ENCODE measurements at places on chromosomes 2 and 18.
A peak's percentile ranks its signal among the peaks of the same experiment; 100 is the strongest.

DNA sequence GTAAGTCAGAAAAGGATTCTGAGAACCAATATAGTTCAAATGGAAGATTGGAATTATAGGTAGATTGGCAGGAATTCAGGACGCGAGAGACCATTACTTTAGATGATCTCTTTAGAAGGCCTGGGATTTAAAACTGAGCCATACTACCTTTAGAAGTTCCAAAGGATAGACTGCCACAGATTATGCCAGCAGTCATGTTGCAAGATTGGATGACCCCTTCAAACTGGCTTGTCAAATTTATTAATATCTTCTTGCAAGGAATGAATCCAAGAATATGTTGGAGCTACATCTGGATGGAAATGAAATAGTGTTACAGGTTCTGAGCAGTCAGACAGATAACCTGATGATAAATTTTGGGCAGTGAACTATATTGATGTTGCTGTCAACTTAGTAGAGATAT, 22.0 kb downstream of the BABAM2 start:
- DNase-seq, result no peak

DNA sequence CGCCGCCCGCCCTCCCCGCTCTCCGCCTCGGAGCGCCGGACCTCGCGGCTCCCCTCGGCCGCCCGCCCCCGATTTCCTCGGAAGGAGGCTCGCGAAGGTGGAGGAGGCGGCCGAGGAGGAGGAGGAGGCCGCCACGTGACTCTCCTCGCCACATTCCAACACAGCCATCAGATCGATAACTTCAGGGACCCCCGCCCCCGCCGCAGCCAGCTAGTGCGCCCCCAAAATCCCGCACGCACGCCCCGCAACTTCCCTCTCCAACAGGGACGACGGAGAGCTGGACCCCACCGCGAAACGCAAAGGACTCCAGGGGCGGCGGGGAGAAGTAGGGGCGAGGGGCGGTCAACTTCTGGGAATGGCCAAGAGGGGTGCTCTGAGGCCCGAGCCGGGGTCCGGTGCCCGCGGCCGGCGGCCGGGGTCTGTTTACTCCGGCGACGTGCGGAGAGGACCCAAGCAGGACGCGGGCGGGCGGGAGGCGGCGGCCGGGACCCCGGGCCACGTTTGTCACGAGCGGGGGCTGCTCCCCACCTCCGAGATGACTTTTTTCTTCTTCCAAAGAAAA, 2.0 kb downstream of the ZNF521 start:
- DNase-seq, result no peak

- DNase-seq, result no peak
Measured at GRCh38 chr2:221981912-221982470, 316.8 kb downstream of the PAX3 start.

DNA sequence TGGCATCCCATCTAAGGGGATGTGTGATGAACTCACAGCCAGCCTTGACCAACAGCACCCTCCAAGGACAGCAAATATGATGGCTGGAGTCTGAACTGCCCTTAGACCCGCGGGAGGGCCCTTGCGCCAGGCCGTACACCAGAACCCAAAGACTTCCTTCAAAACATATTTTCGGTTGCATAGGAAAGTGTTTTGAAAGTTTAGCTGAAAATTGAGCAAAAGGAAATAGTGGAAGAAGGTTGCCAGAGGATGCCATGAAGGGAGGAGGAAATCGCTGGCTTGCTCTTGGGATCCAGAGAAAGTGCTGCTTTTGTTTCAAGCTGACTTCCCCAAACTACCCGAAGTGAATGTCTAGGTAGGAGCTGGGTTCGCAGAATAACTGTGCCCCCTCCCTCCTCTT, 61.3 kb downstream of the IL1R2 start:
- no peak for DNase-seq

- no peak for DNase-seq
Measured at GRCh38 chr2:40374543-40375240, 77.2 kb downstream of the SLC8A1 start.

DNA sequence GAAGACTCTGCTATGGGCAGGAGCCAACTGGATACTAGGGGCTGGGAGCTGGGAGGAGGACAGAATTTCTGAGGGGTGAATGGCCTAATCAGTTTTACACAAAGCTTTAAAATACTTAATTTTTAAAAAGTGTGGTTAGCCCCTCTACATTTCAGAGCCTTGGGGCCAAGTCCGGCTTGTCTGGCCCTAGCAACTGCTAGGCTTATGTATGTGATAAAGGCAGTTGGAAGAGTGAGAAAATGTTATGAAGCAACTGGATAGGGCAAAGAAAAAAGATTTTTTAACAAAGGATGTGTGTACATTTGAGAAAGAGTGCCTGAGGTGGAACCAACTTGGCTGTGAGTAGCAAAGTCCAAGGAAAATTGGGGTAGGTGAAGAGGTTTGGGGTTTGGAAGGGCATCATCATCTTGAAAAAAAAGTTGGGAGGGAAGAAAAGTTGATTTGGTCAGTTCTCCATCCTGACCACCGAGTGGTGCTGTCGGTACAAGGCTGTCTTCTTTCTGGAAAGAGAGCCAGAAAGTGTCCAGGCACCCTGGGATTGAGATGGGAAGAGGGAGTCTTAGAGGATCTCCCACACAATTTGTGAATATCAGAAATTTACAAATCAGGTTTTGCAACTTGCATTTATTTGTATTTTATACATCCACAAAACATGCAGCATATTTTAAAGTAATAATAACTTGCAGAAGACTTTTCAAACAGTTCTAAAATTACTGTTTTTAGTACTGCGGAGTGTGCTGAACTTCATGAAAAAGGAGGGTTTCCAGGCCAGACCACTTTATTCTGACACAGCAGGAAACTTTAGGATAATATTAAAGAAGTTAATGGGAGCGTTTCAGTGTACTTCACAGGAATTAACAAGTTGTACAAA, 10.5 kb upstream of the CDK15 start:
- peak; percentile 62 for DNase-seq

GRCh38 chr2:141399270-141399669, 731.5 kb downstream of the LRP1B start:
- no peak for DNase-seq
